ENCODE measurements at places on chromosomes 4 and X.

GRCh38 chr4:176872461-176872860 is 79.7 kb upstream of the VEGFC start:
- no peak for DNase-seq

GRCh38 chrX:139974471-139974870 is 9.2 kb upstream of the CXorf66 start:
- DNase-seq, result no peak

- DNase-seq, result no peak
These were observed 33.7 kb downstream of the ADAD1 start for GRCh38 chr4:122412547-122412946.

- peak; percentile 77 for DNase-seq
These were observed 1.6 kb downstream of the RAB33A start for GRCh38 chrX:130173190-130173895.
